SHP77 treated with DMSO at 0.1 percent for 48 hours (cell line): ENCODE measurements at places on chromosomes 1 and 21.

GRCh38 chr1:94819945-94820746, at the start of gene SLC44A3:
SLC44A3 (plus strand) TSS chr1:94820357; CDS start chr1:94820452, 95 bp downstream.
- no peak for DNase-seq

DNA sequence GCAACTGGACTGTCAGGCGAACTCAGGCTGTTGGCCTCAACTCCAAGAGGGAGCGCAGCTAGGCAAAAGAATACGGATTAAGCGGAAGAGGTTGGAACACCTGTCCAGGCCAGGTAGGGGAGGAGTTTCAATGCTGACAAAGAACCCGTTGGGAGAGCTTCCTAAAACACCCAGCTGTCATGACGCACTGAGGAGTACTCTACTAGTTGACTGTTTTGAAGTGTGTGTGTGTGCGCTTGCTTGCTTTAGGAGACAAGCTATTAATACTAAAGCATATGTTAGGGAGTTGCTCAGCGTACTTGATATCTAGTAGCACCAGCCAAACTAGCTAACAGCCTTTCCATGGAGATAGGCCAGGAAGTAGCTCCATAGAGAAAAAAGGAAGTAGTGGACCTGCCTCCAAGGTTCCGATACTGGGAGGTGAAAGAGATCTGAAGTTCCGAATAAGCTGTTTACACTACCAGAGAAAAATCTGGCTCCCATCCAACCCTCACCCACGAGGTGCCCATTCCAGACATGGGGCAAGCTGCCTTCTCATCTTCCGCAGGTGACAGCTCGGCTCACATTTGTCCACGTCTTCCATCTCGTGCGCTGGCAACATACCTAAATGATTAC, 974 bp upstream of the FNBP1L start:
- DNase-seq: peak; percentile 8

- DNase-seq: peak; percentile 31
Measured at GRCh38 chr1:44608141-44608540, 66.1 kb downstream of the TMEM53 start.

DNA sequence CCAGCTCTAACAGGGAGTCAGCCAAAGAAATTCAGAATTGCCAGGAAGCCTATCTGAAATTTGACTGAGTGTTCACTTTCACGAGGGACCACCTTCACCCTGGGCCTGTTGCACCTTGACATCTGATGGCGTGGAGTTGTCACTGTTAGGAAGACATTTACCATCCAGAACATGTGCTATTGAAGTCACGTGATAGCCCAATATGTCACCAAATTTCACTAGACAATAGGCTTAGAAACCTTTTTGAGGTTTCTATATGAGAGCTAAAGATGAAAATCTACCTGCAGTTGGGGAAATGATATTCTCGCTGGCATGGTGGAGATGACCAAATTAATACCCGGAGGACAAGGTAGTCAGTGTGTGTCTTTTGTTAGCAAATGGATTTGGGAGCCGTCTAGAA, 102.7 kb downstream of the HUNK start:
- DNase-seq: no peak

DNA sequence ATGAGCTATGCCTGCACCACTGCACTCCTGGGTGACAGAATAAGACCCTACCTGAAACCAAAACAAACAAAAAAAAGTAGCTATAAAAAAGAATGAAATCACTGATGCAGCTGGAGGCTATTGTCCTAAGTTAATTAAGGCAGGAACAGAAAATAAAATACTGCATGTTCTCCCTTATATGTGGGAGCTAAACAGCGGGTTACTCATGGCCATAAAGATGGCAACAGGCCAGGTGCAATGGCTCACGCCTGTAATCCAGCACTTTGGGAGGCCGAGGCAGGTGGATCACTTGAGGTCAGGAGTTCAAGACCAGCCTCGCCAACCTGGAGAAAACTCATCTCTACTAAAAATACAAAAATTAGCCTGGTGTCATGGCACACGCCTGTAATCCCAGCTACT, 152.7 kb downstream of the PIK3R3 start:
- peak; percentile 62 for DNase-seq

- DNase-seq: no peak
Measured at GRCh38 chr1:106998431-106999002, 58.0 kb upstream of the PRMT6 start.

- DNase-seq: no peak
Measured at GRCh38 chr1:54318246-54318814, 87.9 kb downstream of the SSBP3 start.

DNA sequence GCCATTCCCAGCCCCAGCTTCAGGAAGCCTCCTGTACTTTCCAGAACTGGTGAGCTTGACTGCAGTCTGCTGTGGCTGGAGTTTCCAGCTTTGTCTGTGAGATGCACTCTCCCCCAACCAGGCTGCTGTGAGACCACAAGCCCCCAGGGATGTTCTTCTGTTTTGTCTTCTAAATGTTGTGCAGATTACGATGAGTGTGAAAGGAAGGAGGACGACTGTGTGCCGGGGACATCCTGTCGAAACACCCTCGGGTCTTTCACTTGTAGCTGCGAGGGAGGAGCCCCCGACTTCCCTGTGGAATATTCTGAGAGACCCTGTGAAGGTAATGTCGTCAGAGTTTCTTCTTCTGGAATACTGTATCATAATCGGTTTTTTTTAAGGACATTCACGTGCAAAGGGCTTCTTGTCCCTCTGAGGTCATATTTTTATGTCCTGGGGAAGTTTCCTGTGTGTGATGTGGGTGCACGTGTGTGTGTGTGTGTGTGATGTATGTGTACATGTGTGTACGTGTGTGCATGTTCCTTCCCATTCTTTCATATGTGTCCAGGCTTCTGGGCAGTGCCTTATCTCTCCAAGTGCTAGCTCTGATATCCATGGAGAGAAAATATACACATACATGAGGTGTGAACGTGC, 49.9 kb downstream of the UMODL1 start:
- DNase-seq: no peak

- no peak for DNase-seq
Measured at GRCh38 chr1:36166136-36166535, 10.2 kb downstream of the MAP7D1 start.

DNA sequence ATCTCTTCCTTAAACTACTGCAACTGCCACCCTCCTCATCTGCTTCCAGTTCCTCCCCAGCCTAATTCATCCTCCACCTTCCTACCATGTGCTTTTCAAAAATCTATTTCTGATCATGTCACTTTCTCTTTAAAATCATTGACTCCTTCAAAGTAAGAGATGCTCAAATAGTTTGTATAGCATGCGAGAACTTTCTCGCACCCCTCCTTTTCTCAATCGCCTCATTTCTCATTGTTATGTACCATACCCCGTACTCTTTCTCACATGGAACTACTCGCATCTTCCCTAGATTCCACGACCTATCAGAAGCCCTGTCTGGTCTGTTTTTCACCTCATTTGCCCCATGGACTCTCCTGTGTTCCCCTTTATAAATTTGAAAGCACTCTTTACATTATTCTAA, 238.2 kb downstream of the NRIP1 start:
- DNase-seq: no peak

- DNase-seq: no peak
Measured at GRCh38 chr1:162908780-162909179, 47.8 kb upstream of the CCDC190 start.

DNA sequence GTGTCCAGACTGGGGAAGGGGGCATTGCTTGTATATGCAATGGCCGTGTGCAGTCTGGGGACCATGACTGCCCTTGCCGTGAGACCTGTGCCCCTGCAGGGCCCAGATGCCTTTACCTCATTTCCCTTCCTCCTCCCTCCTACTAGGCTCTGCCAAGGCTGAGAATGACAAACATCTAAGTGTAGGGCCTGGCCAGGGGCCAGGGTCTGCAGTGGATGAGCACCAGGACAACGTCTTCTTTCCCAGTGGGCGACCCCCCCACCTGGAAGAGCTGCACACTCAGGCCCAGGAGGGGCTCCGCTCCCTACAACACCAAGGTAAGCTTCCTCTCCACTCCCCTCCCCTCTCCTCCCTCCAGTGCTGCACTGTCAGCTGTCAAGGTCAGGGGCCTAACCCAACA, 49.5 kb downstream of the YARS1 start:
- DNase-seq: no peak

- DNase-seq: no peak
Measured at GRCh38 chr1:235782601-235783000, 84.1 kb downstream of the LYST start.

DNA sequence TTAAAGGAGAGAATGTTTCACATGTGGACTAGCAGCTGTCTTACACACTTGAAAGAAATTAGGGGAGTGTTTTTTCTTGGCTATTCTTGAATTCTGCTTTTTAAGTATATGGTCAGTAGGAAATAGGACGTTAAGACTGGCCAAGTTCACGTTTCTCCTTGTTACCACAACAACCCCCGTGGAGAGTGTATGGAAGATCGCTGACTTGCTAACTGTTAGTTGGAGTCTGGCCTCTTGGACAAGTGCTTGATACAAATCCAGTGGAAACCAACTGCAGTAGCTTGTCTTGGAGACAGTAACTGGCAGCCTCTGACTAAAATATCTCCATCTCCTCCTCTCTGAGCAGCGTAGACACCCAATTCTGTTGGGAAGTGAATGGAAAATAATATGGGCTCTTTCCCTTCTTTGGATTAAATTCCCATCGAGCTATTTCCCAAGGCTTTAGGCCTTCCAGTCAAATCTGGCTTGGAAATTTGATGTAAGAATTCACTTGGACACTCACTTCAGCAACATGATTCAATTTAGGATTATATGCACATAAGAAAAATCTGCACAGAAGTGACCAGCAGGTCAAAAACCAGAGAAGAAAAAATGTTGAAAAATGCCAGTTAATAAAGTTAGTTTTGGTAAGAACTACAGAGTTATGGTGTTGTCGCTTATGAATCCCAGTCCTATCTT, 3.6 kb upstream of the NFIA start:
- no peak for DNase-seq

GRCh38 chr1:22449636-22450035, 2.0 kb upstream of the ZBTB40 start:
- no peak for DNase-seq

DNA sequence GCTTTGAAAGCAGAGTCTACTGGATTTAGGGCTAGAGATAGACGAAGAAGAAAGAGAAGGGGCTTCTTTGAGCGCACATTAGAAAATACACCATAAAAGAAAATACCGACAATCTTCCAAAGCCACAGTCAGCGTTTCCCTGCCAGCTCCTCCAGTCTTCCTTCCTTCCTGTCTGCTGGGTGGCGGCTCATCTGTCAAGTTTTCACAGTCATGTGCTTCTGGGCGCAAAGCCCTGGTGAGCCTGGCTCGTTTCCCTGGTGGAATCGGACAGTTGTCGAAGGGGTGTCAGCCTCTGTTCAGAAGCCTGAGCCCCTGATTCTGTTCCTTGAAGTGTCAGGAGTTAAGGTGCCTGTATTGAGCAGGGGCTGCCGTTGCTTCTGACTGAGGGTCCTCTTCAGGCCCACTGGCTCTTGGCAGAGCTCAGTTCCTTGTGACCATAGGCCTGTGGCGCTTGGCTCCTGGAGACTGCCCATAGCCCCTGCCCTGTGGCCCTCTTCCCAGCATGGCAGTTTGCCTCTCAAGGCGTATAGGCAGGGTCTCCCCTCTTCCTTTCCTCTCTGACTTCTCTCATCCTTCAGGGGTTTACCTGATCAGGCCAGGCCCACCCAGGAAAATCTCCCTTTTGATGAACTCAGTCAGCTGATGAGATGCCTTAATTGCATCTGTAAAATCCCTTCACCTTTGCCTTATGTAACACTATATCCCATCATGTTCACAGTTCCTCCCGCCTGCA, 58.6 kb downstream of the ADARB1 start:
- no peak for DNase-seq

GRCh38 chr21:25191141-25191540, 416.1 kb downstream of the MRPL39 start:
- no peak for DNase-seq

DNA sequence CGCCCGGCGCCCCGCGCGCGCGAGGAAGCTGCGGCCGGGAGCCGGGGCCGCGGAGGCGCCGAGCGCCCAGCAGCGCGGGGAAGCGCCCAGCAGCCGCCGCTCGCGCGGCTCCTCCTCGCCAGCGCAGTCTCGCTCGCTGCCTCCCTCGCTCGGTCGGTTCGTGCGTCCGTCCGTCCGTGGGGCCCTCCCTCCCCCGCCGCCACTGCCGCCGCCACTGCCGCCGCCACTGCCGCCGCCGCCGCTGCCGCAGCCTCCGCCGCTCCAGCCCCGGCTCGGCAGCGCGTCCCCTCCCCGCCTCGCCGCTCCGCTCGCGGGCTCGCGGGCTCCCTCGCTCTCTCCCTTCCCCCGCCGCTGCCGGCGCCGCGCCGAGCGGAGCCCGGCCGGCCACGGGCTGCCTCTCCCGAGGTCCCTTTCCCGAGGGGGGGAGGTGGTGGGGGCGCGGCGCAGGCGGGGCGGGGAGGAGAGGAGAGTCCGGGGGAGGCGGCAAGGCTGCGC, at the start of gene KCND3:
TSS of gene KCND3 (minus strand) at position 138 of the 495 bp plus-strand sequence.
- no peak for DNase-seq

DNA sequence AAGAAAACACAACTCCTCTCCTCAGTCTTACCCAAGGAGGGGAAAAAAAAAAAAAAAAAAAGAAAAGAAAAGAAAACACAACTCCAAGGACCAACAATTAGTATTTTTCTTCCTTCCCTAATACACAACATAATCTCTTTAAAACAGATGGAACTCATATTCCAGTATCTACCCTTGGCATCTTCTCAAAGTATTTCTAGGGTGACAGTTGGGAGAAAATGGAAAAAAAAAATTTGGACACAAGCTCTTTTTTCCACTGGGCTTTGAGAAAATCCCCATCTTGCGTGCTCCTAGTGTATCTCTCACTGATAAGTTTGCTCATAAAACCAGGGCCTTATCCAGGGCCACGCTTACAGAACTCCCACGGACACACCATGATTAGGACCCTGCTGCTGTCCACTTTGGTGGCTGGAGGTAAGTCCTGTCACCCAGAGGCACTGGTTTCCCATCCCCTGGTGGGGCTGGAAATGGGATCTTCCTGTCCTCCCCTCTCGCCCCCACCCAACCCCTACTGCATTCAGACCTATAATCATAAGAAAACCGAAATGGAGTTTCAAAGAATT, at the start of gene CELA2B:
TSS of gene CELA2B (plus strand) at position 353 of the 563 bp plus-strand sequence. CDS start at position 375, 22 bp downstream.
- DNase-seq: no peak

GRCh38 chr1:230917284-230918135, 49.2 kb upstream of the C1orf198 start:
- DNase-seq: peak; percentile 28

GRCh38 chr1:155134322-155134721, 1.3 kb upstream of the SLC50A1 start:
- no peak for DNase-seq

DNA sequence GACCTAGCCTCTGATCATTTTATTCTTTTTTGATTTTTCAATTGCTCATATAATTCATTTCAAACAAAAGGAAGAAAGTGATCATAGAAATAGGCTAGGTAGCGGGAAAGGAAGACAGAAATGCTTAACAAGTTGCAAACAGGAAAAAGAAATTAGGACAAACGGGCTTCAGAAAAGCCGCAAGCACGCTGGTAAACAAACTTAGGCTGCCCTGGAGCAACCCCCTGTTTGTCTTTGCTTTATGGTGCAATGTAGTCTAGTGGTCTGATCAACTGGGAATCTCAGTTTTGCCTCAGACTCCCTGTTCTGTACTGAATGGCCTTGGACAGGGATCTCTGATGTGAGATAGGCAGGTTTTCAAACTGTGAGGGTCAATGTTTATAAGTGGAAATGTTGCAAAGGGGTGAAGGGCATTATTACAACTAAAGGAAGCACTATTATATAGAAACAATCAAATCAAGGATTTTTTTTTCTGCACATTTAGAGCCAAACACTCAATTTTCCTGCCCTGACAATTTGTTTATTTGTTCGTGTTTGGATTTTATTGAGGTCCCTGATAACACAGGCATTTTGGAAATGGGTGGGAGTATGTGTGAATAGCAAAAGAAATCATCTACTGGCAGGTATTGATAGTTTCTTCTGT, 146.8 kb upstream of the NRIP1 start:
- no peak for DNase-seq

- DNase-seq: no peak
Measured at GRCh38 chr1:167090314-167090942, at the start of gene GPA33. GPA33 (minus strand) TSS chr1:167090377; CDS start chr1:167090287, 90 bp downstream.
